ENCODE measurements at places on chromosomes 7 and 10.

- DNase-seq = no peak
Measured at GRCh38 chr7:74655768-74656440, 1.6 kb upstream of the GTF2I start.

- DNase-seq = no peak
Measured at GRCh38 chr7:68622500-68622899, 975.8 kb upstream of the AUTS2 start.

DNA sequence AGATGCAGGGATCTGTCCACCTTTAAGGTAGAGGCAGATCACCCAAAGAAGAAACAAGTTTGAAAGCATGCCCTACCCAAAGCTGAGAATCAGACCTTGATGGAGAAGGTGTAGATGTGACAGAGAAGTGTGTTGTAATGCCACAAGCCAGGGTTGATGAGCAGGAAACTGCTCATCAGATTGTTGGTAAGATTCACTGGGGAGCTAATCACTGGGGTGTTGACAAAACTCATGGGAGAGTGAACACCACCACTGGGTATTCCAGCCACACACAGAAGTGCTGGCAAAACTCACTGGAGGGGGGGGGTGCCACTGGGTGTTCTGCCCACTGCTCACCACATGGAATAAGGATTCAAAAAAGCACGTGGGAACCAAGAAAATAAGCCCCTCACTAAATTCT lies 95.2 kb downstream of the IQUB start:
- no peak for DNase-seq

- DNase-seq = peak; percentile 74
Measured at GRCh38 chr7:104943502-104944343, 70.3 kb upstream of the KMT2E start.

DNA sequence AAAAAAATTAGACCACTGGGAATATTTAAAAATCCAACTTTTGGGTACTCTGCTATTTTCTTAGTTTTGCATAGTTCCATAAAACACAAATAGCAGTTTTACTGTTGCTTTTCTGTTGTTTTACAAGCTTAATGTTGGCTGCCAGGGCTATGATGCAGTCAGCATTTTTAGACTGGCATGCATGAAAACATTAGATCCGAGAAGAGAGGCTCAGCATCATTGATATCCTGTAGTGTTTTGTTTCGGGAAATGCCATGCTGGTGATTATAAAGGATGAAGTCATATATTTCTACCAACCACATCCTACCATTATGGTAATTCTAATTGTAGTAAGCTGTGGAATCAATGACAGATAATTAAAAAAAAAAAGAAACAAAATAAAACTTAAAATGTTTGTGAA lies 104.6 kb downstream of the MBL2 start:
- DNase-seq = no peak

DNA sequence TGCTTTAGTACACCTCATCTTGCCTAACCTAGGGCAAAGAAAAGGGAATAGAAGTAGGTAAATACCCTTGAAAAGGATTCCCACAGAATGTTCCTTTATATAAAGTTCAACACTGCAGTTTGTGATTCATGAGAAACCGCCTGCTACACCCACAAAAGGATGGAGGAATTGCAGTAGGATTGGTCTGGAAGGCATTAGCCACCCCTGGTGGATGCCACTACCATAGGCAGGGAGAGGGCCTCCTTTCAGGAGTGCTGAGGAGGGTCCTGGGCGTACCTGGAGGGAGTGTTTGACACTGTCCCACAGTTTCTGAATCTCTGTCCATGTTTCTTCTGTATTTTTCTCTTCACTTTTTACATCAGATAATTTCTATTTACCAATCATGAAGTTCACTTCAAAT lies 221.8 kb upstream of the TMEM72 start:
- no peak for DNase-seq

GRCh38 chr10:127462643-127463295 lies 86.3 kb upstream of the NPS start:
- DNase-seq = no peak

DNA sequence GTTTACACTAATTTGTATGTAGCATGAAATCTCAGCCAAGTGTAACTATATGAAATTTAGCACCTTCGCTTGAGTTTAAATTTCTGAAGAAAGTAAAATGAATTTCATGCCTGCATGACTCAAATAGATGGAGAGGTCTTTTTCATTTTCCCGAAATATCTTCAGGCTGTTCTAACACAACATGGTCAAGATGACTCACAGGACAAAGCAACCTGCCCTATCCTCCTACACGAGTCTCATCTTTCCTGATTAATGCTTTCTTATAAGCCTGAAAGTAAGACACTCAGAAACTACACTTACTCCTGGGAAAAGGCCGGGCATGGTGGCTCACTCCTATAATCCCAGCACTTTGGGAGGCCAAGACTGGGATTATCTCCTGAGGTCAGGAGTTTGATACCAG lies 41.2 kb downstream of the CH25H start:
- DNase-seq = no peak

- DNase-seq = no peak
Measured at GRCh38 chr7:95213809-95214492, 110.4 kb downstream of the PON1 start.

GRCh38 chr10:126844406-126844805 lies 60.8 kb upstream of the DOCK1 start:
- no peak for DNase-seq

DNA sequence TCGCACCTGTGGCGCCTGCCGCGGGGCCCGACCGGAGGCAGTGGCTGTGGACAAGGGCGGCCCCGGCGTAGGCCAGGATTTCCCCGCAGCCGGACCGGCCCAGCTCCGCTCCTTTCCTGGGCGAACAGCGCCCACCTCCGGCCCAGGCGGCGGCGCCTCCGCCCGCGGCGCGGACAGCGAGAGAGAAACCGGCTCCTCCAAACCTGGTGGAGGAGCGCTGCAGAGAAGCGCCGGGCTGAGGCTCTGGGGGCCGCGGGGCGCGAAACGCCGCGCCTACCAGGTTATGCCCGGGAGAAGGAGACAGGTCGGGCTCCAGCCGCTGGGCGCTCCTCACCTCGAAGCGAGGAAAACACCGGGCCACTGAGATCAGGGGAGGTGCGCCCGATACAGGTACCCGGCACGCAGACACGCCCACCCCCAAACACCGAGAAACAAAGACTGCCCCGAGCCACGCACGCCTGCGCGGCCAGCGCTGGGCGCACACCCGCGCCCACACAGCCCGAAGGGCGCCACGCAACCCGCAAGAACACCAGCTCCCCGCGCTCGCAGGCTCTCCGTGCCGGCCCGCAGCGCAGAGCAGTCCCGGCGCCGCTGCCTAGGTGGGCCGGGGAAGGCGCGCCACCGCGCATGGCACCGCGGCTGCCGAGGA lies 3.3 kb downstream of the GRID1 start:
- DNase-seq = no peak

DNA sequence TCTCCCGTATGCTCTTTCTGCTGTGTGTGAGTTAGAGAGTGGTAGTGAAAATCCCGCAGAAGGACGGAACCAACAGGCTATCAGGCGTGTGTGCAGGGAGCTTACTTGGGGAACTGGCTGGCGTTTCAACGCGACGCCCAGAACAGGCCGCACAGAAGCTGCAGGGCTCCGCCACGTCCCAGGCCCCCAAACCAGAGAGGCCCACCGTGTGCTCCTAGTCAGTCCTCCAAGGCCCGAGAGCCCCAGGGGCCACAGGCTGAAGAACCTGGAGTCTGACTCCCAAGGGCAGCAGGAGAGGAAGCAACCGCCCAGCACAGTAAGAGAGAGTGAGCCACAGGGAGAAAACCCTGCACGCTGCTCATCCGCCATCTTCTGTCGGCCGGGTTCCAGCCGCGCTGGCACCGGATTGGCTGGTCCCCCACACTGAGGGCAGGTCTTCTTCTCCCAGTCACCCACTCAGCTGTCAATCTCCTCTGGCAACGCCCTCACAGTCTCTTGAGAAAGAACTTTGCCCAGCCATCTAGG lies 730.6 kb upstream of the VSTM2A start:
- DNase-seq = no peak

- no peak for DNase-seq
Measured at GRCh38 chr7:106562711-106563366, 98.1 kb downstream of the CCDC71L start.

DNA sequence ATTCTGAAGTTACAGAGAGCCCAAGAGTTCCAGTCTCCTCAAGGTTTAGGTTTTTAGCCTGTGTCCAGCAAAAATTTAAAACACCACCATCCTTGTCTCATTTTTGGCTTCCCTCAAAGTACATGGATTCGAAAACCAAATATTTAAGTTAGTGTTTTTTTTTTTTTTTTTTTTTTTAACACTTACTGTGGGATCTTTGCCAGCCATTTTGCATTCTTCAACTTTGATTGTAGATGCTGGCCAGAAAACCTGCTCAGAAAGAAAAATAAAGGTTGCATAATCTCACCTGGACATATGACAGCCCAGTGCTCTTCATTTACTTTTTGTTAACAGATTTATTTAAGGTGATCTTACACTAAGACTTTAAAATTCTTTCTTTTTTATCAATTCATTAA lies 91.6 kb downstream of the SEMA3C start:
- DNase-seq = no peak

DNA sequence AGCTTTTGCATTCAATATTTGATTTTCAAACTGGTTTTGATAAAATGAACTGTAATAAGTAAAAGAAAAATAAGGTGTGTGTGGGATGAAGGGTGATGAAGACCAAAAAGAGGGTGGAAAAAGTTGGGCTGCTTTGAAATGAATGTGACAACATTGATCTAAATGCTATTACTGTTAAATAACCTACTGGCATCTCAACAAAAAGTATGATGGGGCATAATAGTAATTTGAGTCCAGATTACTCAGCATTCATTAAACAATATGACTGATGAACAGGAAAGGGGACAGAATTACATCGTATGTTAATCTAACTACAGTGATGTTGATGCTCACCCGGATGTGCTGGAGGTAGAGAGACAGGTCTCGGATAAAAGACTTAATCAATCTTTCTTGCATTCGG lies 112.2 kb downstream of the ABCC2 start:
- DNase-seq = no peak

DNA sequence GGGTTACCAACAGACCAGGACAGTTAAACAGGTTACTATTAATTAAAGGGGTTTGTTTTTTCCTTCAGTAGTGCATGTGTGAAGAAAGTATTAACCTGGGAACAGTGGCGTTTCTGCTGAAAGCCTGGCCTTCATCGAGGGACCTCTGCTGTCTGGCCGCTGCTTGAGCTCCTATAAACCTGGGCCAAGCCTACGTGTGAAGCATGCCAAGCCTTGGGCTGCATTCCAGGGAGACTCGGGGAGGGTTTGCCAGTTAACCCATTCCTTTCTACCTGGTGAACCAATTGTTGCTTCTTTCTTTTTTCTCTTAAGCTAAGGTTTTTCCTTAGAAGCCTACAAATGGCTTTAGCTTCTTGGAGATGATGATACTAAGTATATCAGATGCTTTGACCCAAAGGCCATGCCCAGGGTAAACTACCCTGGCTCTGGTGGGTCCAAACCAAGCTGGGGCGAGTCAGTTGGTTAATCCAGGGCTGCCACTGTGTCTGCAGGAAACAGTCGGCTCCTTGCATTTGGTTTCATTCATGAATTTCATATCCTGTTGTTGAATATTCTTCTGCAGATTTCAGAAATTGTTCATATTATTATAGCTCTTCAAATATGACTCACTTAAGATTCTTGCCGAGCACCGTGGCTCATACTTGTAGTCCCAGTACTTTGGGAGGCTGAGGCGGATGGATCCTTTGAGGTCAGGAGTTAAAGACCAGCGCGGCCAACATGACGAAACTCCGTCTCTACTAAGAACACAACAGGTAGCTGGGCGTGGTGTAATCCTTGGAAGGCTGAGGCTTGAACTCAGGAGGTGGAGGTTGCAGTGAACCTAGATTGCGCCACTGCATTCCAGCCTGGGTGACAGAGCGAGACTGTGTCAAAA lies 23.8 kb downstream of the PFKP start:
- peak; percentile 64 for DNase-seq

DNA sequence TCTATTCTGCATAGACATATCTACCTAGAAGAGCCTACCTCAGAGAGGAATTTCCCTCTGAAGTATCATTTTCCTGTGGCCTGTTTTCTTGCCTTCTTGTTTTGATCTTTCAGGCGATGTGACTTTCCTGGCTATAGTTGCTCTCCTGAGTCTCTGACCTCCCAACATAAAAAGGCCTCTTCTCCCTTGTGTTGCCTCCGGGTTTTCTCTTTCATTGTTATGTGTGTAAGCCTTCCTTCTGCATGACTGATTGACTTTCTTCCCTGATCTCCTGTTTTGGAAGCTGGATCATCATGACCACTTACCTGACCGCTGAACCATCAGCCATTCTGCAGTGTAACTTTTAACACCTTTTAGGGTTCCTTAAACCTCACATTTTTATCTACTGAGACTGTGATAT lies 441.5 kb upstream of the ETV1 start:
- DNase-seq = no peak

DNA sequence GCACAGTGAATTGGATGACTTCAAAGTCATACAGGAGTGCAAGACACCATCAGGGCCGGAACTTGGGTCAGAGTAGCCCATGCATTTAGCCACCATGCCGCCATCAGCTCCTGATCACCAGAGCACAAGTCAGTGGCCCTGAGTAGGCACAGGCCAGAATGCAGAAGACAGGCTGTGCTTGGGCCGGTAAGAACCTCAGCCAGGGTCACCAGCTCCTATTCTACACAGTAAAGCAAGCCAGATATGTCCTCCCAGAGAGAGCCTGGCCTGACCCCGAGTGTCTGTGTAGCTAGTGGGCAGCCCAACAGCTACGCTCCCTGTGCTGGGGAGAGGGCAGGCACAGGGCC lies 44.5 kb upstream of the COL13A1 start:
- no peak for DNase-seq

DNA sequence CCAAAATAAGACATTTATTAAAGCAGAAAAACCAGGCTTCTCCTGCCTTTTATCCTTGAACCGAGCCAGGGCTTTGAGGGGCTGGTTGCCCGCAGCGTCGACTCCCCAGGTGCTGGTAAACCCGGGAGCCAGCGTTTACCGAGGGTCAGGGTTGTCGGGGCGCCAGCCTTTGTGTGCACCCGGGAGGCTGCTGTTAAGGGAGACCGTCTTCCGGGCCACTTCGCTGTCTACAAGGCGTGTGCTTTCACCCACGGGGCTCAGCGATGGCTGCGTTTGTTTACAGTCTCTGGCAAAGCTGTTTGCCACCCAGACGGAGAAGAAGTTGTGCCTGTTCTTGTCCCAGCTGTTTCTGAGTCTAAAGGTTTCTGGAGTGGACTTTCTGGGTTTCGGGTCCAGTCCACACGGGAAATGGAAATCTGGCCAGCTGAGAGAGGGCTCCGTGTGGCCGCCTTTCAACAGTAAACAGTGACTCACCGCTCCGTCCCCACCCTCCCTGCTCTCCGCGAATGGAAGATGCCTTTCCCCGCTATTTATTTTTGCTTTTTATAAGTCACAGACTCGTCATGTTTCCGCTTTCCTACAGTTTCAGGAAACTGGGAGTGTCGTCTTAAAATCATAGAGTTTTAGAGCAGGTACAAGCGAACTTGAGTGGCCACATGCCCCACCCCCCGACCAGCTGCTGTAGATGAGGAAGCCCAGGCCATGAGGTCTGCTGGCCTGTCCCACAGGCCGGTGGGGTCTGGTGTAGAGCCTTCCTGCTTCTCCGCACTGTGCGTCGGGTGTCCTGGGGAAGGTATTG lies 2.2 kb downstream of the MAFK start:
- peak; percentile 64 for DNase-seq
